Amniotic epithelial cell (primary cell): ENCODE measurements at places on chromosomes 3 and 15.
A peak's percentile ranks its signal among the peaks of the same experiment; 100 is the strongest.

- peak; percentile 43 for DNase-seq
Observed at GRCh38 chr3:72335458-72336095, 512.7 kb downstream of the SHQ1 start.

DNA sequence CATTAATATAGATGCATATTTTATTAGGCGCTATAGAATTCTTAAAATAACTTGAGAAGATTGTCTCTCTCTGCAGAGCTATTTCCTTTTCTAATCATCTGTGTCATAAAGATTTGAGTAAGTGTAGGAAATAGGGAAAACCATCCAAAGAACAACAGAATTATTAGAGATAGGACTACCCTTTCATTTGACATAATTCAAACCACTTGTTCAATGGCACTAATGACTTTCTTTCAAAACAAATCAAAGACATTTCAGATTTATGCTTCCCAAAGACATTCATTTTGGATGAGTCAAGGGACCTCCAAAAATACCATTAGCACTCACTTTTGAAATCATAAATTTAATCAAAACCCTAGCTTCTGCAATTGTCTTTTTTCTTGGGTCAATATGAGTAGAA lies 29.5 kb downstream of the PRICKLE2 start:
- DNase-seq: no peak

GRCh38 chr15:40922608-40923005 lies 6.5 kb upstream of the DLL4 start:
- no peak for DNase-seq

DNA sequence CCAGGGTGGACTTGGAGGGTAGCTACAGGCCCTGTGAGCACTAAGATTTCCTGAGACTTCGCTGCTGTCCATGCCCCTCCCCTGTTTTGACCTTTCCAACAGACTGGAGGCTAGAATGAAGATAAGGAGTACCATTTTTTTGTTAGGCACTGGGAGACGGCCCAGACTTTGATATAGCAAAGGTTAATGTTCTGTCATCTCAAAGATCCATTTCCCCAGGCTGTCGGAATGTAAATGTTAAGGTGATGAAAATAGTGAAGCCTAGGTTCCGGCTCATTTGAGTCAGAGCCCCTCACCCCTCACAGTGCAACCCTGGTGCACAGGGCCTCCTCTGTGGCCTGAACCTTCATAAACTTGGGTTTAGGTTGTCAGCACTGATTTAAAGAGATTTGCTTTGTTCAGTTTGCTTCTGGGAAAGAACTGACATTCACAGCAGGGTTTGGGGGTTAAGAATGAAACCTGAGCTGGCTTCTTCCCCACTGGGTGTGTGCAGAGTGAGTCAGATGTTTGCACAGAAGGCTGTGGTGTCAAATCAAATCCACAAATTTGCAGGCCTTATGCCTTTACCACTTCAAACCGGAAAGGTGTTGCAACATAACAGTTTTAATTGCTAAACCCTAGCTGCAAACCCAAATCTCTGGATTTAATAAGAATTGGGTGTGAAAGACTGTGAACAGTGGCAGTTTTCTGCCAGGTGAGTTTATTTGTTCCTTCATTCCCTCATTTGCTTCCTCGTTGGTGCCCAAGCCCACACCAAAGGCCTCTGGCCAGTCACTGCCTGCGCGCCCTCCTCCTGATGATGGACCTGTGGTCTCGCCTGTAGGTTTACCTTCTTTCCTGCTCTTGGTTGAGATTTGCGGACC lies 20.6 kb upstream of the KCTD6 start:
- peak; percentile 92 for DNase-seq

GRCh38 chr3:159838938-159839337 lies 149.7 kb upstream of the IL12A start:
- no peak for DNase-seq

DNA sequence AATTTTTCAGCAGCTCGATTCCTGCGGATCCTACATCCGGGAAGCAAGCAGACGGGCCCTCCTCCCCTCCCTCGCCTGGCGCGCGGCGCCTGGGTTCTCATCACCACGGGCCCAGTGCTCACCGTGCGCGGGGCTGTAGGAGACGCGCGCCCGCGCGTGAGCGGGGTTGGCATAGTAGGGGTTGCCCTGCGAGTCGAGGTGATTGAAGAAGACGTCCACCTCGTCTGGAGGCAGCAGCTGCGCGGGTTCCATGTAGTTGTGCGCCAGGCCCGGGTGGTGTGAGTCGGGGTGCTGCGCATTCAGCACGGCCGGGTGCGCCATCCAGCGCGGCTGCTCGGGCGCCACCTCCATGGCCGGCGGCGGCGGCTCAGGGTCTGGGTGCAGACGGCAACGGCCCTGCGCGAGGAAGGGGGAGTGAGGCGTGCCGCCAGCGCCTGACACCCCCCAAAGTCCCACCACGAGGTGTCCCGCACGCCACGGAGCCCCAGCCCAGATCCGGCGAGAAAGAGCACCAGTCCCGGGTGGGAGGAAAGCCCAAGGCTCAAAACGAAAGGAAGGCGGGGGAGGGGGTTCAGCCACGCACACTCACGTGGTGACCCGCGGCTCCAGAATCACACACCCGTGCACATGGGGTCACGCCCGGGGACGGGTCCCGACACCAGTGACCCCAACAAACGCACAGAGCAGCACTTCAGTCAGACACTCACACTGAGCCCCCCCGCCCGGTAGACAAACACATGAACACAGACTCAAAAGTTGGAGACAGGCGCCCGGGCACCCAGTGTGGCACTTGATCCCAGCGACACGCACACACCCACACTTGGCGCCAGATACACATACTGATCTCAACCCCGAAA lies 6.1 kb downstream of the GATA2 start:
- DNase-seq: no peak

DNA sequence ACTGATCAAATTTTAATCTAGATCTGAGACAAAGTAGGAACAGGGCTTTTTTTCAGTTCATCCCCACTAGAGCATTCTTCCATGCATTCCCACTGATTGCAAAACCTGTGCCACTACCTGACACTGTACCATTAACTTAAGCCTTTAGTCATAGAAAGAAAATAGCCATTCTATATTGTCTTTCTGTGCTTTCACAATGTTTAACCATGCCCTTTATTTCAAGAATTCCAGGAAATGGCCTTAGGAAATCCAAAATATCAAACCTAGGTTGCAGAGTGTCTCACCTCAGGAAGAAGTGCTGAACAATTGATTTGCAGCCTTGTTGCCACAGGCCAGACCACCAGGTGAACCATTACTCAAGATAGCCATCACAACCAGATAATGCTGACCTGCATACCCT lies 56.2 kb upstream of the TGFBR2 start:
- DNase-seq: peak; percentile 61

GRCh38 chr3:180633722-180634121 lies 31.8 kb downstream of the TTC14 start:
- no peak for DNase-seq

DNA sequence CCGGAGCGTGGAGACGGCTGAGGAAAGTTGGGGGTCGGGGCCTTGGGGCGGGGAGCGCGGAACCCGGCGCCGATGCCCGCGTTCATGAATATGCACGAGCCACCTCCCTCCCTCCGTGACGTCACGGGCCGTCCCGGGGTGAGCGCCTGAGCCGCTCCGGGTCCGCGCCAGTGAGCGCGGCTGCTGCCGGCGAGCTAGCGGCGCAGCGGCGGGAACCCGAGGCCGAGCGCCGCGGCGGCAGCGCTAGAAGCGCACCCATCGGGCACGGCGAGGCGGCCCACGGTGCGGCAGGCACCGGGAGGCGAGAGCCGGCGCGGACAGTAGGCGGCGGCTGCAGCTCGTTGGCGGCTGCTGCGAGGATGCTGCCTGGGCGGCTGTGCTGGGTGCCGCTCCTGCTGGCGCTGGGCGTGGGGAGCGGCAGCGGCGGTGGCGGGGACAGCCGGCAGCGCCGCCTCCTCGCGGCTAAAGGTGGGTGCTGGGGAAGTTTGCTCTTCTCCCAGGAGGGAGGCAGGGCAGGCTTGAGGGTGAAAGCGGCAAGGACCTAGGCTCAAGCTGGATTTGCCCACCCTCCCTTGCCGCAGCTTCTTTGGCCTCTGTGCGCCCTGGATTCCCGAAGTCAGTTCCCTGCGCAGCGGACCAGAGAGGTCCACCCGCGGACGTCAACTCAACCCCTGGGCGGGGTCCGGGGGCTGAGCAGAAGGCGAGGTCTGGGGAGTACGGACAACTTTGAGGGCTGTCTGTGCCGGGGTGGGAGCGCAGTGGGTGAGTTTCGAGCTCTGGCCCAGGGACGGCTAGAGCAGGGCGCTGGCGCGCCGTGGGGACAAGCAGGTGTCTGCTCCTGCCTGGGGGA lies at the start of gene CLSTN2:
Gene CLSTN2 (plus strand): TSS at position 170 of the 850 bp plus-strand sequence.
- peak; percentile 6 for DNase-seq

DNA sequence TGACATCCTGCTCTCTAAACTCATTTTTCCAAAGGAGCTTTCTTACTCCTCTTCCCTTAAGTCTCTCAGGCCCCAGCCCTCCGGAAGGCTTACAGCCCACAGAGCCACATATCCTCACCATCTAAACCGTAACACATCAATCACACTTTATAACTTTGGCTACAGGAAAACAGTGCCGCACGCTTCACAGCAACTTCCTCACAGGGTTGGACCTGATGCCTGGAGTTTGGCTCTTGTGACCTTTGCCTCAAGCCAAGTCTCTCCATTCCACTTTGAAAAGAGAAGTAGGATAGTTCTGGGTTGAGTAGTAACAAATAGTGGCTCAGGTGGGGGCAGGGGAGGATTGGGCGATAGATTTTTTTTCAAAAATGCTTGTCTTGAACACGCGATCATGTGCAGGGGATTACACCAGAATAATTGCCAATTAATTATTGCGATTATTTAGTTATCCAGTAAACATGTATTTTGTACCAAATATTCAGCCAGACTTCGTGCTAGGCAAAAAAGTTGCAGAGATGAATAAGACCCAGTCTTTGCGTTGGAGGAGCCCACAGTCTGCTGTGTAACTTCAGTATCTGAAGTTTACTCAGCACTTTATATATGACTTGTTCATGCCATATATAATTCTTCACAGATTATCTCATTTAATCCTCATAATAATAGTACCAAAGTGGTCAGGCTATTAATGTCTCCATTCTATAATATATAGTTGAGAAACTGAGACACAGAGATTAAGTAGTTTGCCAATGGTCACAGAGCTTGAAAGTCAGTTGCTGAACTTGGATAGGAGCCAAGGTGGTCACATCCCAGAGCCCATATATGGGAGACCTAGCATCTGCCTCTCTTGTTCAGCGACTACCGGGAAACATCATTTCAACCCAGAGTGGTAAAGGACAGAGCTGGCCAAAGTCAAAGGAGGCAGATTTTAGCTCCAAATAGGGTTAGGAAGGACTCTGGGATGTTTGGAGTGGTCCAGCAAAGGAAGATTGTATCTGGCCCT lies 2.4 kb upstream of the ETV5 start:
- DNase-seq: no peak

DNA sequence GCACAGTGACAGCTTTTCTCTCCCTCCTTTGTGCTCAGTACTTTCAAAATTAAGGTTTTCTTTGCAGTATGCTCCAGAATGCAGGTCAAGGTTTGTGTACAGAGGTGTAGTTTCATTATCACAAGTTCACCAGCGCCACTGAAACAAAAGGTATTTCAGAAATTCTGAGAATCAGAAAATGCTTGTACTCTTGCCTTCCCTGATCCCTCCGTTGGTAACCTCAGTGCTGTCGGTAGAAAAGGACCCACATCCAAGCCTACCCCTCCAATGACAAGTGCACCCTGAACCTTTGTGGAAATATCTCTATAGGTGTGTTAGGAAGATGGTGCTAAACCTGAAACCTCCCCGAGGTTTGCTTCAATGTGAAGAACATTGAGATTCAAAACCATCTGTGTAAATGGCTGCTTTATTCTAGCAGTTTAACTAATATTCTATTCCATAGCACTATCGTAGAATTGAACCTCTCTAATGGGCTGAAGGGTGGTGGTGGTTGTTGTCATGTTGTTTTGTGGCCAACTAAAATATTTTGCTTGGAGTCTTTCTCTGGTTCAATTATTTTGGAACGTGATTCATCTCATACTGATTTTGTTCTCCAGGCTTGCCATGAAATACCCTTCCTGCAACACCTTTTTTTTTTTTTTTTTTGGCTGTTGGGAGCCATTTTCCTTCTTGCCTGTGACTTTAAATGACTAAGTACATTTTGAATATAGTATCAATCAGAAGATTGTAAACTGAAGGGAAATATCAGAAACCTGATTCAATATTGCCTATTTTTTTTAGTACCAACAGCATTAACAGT lies 20.7 kb downstream of the ZBTB38 start:
- DNase-seq: no peak

DNA sequence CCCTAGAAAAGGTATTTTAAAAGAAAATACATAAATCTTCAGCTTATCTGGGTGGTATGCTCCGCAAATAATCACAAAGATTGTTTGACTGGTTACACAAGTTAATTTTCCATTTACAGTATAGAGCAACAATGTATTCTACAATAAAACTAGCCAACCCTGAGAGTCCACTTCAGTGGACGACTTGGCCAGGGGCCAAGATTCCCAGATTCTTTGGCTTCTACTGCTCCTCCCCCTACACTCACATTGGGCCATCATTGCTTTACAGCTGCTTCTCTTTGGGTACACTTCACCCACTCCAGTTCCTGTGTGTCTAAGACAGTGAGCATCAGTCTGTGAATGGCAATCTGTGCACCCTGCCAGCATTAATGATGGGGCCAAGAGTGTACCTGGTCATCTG lies 17.2 kb upstream of the PRICKLE2 start:
- peak; percentile 42 for DNase-seq

DNA sequence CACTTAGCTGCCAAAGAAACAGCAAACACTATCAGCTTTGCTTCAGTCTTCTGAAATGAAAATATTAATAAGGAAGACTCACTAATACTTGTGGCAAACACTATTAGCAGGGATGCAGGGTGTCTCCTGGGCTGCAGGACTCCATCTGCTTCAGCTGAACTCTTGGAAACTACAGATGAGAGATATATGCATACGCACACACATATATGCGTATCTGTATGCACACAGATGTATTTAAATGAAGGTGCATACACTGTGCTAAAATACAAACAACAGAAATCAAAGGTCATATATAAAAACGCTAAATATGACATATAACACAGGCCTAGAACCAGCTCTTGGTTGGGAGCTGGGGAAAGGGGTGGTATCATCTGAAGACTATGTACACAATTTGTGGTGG lies 10.6 kb downstream of the PPM1M start:
- no peak for DNase-seq

DNA sequence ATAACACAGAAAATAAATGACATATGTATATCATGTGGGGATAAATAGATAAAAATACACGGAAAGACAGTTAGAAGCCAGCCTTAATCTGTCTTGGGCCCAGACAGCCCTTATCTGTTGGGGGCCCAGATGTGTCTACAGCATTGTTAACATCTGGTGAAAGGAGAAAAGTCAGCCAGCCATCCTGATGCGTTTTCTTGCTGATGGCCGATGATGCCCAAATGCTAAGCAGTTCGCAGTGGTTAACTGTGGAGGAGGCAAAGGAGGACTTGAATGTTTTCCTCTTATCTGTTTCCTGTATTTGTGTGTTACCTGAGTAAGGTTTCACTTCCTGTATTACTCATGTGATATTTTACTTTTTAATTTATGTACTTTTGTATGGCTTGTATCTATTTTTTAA lies 46.2 kb downstream of the NOX5 start:
- DNase-seq: no peak

DNA sequence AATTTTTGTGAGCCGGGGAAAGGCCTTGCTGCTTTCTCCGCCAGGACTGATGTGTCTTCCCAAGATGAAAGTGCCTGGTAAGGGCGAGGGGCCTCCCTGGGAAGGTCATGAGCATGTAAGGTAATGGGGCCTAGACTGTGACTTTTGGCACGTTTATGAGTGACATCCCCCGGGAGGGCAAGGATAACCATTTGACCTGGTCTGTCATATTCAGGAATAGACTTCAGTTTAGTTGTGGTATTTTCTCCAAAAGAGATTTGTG lies 631 bp upstream of the CNBP start:
- DNase-seq: no peak

- DNase-seq: peak; percentile 83
Observed at GRCh38 chr15:69849232-69849610, 248.5 kb downstream of the TLE3 start.
